ENCODE measurements at places on chromosomes 4 and X. TPM values are rescaled to one million over a fixed set of nuclear protein-coding genes. Genes with fewer than 3 reads are reported as not detected.

Gene FAT4
- total RNA-seq, result 0.61 TPM

Gene TMSB15C
- 0.53 TPM for total RNA-seq

Gene FMR1NB
- not detected for total RNA-seq

Gene SPANXB1
- not detected for total RNA-seq

- no peak for DNase-seq
Observed at GRCh38 chrX:22520128-22520828, 247.6 kb downstream of the CBLL2 start.

GRCh38 chr4:41199788-41200187, 14.6 kb downstream of the APBB2 start:
- no peak for DNase-seq

DNA sequence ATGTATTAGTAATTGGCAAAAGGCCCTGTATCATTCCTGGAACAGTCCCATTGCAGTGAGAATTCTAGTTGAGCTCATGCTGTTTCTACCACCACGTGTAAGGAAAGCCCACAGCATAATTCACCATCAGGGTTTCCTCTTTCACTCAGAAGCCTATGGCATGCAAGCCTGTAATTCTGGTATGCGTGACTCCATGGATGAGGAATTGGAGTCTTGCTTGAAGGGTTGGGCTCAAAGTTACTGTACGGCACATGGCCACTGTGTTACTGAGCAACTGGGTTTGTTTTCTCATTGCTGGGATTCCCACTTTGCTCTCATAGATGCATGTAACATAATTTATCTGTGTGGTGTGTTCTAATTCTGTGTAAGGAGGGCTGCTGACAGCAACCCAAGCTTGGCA, 132.3 kb upstream of the NR3C2 start:
- DNase-seq, result no peak

- no peak for DNase-seq
Observed at GRCh38 chr4:7359400-7360062, 75.2 kb downstream of the PSAPL1 start.

DNA sequence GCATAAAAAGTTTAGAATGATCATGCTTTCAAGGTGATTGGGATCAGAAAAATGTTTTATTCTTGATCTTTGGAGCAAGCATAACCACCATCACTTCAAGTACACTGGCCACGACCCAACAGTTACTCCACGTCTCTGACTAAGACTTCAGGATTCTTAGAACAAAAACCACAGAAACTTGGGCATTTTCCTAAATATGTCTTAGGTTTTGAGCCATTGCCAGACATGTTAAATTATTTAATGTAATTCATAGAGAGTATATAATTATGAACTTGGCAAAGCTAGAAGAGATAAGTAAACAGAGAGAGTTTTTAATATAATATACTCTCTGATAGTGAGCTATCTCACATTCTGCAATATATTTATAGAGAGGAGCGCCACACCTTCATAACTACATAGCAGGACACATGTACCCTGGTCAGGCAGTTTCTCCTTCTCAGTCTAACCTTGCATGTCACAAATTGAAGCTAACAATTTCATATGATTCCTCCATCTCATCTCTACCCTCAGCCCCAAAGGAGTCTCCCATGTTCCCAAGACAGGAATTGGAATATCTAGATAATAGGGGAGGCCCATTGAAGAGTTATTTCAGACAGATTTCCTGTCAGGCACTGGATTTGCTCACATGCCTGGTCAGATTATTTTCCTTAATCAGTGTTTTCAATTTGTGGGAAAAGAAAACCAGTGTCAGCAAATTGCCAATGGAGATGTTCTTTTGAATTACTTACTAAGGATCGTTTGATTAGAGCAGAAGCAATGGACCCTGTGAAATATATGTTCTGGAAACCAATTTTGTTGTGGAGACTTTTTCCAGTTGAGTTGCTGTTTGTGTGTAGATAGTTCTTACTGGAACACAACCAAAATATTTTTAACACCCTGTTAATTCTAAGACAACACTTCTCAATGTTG, 61.7 kb upstream of the GUCY1A1 start:
- no peak for DNase-seq

DNA sequence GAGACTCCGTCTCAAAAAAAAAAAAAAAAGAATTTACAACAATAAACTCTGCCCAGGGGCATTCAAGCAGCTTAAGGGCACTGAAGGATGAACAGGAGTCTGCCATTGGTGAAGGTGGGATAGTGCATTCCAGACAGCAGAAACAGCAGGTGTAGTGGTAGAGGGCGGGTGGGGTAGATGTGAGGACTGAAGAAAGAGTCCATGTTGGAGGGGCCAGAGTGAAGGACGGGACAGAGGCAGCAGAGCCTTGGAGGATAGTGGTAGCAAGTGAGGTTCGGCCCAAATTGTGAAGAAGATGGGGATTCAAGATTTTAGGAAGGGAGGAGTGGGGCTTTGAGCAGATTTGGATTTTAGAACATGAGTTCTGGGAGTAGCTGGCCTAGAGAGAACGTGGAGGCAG, 75.7 kb downstream of the MED28 start:
- no peak for DNase-seq

DNA sequence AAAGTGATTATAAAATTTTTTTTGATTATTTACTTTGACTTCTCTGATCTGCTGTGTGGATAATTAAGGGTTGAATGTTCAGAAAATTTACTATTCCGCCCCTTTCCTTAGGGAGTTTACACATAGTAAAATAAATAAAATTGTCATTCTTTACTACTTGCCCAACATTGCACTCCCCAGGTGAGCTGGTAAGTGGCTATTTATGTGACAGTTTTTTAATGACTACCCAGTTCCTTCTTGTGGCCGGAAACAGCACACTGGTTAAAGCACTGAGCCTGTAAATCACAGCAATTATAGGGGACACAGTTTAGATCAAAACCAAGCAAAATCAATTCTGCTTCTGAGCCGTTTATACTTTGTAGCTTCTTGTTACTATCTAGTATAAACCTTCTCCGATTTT, 158.1 kb downstream of the FHIP1A start:
- no peak for DNase-seq
